Left ventricle myocardium inferior (tissue), 1 donor: ENCODE measurements at places on chromosomes 1 and 21.
A peak's percentile ranks its signal among the peaks of the same experiment; 100 is the strongest.

- no peak for DNase-seq
Observed at GRCh38 chr1:9792156-9793042, 31.4 kb downstream of the CLSTN1 start.

DNA sequence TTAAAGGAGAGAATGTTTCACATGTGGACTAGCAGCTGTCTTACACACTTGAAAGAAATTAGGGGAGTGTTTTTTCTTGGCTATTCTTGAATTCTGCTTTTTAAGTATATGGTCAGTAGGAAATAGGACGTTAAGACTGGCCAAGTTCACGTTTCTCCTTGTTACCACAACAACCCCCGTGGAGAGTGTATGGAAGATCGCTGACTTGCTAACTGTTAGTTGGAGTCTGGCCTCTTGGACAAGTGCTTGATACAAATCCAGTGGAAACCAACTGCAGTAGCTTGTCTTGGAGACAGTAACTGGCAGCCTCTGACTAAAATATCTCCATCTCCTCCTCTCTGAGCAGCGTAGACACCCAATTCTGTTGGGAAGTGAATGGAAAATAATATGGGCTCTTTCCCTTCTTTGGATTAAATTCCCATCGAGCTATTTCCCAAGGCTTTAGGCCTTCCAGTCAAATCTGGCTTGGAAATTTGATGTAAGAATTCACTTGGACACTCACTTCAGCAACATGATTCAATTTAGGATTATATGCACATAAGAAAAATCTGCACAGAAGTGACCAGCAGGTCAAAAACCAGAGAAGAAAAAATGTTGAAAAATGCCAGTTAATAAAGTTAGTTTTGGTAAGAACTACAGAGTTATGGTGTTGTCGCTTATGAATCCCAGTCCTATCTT, 3.6 kb upstream of the NFIA start:
- DNase-seq, result no peak

DNA sequence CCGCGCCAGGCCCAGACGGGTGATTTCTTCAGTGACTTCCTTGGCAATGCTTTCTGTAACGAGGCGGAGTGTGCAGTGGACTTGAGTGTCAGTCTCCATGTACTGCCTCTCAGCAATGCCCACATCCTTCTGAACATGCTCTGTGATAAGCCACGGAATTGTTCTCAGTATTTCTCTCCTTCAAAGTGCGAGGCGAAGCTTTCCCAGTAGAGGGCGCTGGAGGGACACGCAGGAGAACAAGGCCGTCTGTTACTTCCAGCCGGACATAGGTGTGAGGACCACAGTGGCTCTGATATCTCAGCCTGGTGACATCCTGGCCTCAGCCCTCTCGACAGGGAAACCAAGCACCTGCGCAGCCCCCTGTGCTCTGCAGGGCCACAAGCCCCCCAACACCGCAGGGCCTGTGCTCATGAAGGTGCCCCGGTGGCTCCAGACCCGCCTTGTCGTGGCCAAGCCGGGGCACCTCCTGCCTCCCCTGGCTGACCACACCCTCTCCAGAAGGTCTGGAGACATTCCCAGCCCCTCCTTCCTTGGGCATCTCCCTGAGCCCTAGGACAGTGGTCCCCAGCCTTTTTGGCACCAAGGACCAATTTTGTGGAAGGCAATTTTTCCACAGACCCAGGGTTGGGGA, 46.1 kb upstream of the BACE2 start:
- peak; percentile 79 for DNase-seq

GRCh38 chr1:198970916-198971315, 332.1 kb downstream of the PTPRC start:
- DNase-seq, result no peak

- no peak for DNase-seq
Observed at GRCh38 chr1:115873184-115873583, 32.3 kb upstream of the NHLH2 start.

- no peak for DNase-seq
Observed at GRCh38 chr1:89065079-89065868, at the start of gene GBP1. GBP1 (minus strand) TSS chr1:89065208; CDS start chr1:89063234, 1,974 bp downstream.

- no peak for DNase-seq
Observed at GRCh38 chr1:43443197-43443946, 10.4 kb downstream of the HYI start.

DNA sequence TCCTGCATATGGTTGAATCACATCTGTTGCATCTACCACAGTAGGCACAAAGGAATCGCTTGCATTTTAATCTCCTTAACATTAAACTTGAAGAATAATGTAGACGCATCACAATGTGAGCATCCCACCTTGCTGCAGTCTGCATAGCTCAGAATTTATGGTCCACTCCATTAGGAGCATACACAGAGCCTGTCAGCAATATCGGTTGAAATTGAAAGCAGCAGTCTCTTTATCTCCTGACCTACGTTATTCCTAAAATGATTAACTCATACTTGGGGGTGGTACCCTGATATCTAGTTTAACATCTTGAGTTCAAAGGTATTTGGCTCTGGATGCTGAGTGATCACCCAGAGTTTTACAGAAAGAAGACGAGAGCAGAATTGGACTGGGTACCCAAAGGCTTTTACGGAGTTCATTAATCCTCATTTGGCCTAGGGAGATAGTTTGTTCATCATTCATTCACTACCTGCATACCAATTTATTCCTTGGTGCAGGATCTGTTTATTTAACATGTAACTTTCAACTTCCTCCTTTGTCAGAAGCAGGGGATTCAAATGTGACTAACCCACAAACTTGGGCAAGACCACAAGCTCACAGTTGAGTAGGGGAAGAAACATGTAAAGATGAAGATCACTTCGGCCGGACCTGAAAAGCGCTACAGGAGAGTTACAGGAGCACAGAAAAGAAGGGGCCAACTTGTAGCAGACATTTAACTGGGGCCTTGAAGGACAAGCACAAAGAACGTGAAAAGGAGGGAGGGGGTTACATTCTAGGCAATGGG, 187.9 kb downstream of the DAB1 start:
- DNase-seq, result no peak

- no peak for DNase-seq
Observed at GRCh38 chr21:41681348-41681801, 85.5 kb downstream of the RIPK4 start.

DNA sequence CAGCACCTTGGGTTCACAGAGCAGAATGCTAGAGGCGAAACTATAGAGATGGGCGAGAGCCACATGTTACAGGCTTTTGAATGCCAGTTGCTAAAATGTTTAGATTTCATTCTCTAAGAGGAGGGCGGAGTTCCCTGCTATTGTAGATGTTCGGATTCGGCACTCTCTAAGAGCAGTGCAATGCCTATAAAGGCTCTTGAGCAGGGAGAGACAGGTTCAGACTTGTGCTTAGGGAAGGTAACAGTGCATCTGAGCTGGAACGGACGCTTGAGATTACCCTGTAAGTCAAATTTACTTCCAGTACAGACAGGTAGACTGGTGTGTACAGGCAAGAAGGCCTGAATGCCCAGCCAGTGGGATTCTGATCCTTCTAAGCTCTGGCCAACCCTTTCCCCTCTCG, 15.3 kb downstream of the LURAP1 start:
- no peak for DNase-seq

DNA sequence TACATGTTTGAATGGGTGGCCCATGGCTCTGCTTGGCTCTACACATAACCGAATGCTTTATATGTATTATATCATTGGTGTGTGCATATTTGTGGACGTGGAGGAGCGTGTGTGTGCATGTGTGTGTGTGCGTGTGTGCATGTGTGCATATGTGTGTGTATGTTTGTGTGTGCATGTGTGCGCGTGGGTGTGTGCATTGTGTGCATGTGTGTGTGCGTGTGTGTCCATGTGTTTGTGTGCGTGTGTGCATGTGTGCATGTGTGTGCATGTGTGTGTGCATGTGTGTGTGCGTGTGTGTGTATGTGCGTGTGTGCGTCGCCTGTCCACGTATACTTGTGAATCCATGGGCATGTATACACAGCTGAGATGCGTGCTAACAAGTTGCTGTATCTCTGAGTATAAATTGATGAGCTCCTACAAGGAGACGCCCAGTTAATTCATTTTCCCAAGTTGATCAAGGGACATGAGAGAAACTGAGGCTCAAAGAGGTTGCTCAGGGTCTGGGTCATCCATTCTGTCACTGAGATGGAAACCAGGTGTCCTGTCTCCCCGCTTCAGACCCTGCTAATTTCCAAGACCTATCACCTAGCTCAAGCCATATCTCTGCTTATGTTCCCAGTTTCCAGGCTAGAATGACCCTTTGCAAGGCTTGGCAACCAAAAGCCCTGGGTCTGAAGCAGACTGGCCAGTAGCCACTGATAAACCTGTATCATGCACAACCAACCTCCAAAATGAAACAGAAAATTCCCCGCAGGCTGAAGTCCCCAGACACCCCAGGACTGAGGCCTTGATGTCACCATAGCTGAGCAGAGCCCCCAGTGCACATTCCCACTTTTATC, 2.8 kb upstream of the CTRC start:
- no peak for DNase-seq

GRCh38 chr1:44999232-44999631, 11.9 kb downstream of the HECTD3 start:
- no peak for DNase-seq

- DNase-seq, result no peak
Observed at GRCh38 chr1:22861764-22862440, 110.8 kb downstream of the LACTBL1 start.

DNA sequence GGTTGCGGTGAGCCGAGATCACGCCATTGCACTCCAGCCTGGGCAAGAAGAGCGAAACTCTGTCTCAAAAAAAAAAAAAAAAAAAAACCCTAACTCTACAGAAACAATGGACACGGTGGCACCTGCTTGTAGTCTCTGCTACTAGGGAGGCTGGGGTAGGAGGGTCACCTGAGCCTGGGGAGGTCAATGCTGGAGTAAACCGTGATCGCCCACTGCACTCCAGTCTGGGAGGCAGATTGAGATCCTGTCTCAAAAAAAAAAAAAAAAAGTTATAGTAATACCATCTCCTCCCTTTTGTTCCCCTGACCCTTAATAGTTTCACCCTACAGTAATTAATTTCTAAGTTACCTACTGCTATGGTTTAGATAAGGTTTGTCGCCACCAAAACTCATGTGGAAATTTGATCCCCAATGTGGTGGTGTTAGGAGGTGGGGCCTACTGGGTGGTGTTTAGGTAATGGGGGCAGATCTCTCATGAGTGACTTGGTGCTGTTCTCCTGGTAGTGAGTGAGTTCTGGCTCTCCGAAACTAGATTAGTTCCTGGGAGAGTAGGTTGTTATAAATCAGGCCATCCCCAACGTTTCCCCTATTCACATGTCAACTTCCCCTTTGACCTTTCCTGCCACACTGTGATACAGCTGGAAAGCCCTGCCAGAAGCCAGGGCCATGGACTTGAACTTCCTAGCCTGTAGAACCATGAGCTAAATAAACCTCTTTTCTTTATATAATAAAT, 9.8 kb downstream of the FBXO42 start:
- no peak for DNase-seq

GRCh38 chr1:214329470-214330220, 48.7 kb downstream of the SMYD2 start:
- DNase-seq, result no peak

GRCh38 chr1:38586993-38587646, 272.5 kb downstream of the RRAGC start:
- peak; percentile 23 for DNase-seq

- no peak for DNase-seq
Observed at GRCh38 chr1:168960114-168960513, 146.4 kb upstream of the ATP1B1 start.

DNA sequence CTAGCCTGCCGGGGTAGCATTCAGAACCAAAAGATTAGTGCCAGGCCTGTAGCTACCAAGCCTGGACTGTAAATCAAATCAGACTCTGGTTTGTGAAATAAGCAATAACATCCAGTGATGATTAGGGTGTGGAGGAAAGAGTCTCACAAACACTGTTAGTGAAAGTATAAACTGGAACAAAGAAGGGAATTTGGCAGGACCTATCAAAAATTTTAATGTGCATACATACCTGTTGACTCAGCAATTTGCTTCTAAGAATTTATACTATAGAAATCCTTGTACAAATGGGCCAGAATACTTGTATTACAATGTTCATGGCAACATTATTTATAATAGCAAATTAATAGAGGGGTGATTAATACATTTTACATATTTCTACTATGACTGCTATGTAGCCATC, 109.8 kb upstream of the WARS2 start:
- no peak for DNase-seq

DNA sequence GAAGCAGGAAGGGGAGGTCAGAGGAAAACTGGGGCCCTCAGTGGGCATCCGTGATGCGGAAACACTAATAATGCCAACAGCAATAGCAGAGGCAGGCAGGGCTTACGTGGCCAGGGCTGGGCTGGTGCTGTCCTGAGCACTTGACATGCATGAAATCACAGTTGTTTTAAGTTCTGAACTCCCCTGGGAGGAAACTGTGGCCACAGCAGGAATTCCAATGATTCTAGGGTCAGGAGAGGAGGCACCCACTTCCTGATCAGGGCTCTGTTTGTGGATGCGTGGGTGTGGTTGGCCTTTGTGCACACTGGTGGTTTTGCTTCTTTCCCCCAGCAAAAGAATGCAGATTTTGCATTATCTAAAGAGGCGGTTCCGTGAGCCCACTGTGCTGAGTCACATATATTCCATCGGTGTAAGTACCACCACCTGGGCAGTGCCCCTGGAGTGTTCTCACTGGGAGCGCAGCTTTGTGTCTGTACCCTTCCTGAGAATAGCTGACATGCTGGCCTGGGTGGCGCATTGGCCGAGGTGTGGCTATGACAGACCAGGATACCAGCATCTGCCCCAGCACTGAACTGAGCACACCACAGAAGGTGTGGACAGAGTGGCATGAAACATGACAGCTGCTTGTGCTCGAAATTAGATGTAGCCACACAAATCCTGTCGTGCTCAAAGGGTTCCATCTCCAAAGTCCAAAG, 71.0 kb downstream of the PDE9A start:
- DNase-seq, result no peak

DNA sequence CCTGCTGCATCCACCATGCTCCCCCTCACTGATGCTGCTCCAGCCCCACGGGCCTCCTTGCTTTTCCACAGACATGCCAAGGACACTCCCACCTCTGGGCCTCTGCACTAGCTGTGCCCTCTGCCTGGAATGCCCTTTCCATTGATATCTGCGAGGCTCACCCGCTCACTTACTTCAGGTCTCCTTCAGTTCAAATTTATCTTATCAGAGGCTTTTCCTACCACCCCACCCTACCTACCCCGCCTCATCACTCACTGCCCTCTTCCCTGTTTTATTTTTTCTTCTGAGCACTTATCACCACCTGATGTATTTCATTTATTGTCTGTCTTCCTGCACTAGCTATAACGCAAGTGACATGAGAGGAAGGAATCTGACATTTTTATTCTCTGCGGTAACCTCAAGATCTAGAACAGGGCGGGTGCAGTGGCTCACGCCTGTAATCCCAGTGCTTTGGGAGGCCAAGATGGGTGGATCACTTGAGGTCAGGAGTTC, 7.0 kb downstream of the HSPG2 start:
- no peak for DNase-seq
